Anterior cingulate cortex (tissue), 58 donors: ENCODE measurements at places on chromosomes 2 and 18.

GRCh38 chr18:47287911-47288585 is 36.6 kb upstream of the SKOR2 start:
- no peak for DNase-seq

GRCh38 chr2:73877071-73877802 is 15.6 kb upstream of the ACTG2 start:
- no peak for DNase-seq

GRCh38 chr2:239165206-239165831 is 235.5 kb downstream of the HDAC4 start:
- no peak for DNase-seq

DNA sequence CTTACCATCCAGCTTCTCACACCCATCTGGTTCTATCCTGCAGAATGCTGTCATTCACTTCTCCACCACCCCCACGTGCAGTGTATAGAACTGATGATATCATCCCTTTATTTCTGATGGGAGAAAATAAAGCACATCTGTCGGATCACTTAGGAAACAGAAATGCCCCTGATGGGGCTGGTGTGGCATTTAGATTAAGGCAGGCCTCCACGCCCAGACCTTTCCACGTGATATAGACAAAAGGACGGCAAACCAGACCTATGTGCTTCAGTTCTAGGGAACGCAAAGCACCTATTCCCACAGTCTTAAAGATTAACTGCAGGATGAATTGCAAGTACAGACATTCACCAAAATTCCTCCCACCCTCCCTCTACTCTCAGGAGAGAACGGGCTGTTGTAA is 27.6 kb upstream of the CABLES1 start:
- no peak for DNase-seq

DNA sequence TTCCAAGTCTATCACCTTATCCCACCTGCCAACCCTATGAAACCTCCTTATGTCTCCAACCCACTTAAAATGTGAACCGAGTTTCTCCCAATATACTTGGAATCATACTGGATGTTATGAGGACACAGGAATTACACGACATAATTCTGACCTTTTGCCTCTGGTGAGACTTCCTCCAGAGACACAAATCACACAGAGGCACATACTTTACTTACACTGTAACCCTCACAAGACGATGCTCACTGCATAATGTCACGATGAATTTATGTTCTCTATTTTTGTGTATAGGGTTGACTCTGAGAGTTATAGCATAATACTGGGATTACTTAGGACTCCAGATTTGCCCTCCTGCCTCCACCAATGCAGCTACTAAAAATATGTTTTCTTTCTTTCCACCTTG is 28.0 kb upstream of the SETBP1 start:
- no peak for DNase-seq

GRCh38 chr2:202718614-202719013 is 83.8 kb downstream of the FAM117B start:
- no peak for DNase-seq

DNA sequence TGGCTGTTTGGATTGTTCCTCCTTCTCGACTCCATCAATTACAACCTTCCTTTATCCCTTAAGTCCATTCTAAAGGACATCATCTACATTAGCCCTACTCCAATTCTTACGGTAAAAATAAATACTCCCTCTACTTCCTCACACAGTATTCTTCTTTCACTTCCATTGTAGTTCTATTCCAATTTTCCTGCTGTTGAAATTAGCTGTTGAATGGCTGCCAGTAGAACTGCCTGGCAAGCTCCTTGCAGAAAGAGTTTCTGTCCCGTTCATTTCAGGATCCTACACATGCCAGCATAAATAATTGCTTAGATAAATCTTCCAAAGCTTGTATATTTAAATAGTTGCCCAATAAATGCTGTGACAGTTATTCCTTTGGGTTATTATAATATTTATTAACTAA is 459.3 kb upstream of the TRIB2 start:
- no peak for DNase-seq

GRCh38 chr2:138504546-138505235 is 3.1 kb downstream of the SPOPL start:
- no peak for DNase-seq

- peak; percentile 15 for DNase-seq
Measured at GRCh38 chr18:62485684-62486083, 37.1 kb upstream of the ZCCHC2 start.

DNA sequence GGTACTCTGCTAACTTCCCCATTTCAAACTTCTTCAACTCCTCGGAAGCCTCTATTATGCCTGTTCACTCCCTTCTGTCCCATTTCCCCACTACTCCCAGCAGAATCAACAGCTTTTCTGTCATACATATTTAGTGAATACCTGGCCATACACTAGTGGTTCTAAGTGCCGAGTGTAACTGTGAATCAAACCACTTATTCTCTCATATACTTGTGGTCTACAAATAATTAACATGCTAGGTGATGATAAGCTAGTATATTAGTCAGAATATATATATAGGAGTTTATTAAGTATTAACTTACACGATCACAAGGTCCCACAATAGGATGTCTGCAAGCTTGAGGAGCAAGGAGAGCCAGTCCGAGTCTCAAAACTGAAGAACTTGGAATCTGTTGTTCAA is 150.7 kb downstream of the CCDC102B start:
- DNase-seq, result no peak

GRCh38 chr2:96531872-96532505 is 4.6 kb upstream of the ARID5A start:
- DNase-seq, result no peak
